ENCODE measurements at places on chromosomes 7 and 10.

GRCh38 chr10:13751191-13751764 lies 164.5 kb downstream of the PRPF18 start:
- no peak overlapping the region for H3K27ac ChIP-seq
- no peaks in the 10 kb centered on the region for H3K36me3 ChIP-seq
- H3K27me3 ChIP-seq, result no peaks in the 10 kb centered on the region
- peaks cover 10% of the 10 kb centered on the region for H3K4me1 ChIP-seq
- DNase-seq, result no peak

DNA sequence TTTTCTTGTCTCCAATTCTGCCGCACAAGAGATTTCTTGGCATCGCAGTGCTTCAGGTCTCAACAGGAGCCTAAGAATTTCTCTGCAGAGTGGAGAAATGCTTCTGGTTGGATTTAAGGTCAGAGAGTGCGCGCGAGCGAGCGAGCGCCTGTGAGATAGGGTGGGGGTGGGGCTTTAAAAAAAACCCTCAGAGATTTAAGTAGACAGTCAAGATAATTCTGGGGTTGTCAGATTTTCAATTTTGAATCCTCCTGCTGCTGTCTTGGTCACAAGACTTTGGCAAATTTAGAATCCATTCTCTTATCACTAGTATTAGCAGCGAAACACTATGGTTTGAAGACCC lies 49.7 kb downstream of the CPEB3 start:
- peak overlapping the region; percentile 97 for H3K4me3 ChIP-seq
- no peaks in the 10 kb centered on the region for H3K27me3 ChIP-seq
- peaks cover 18% of the 10 kb centered on the region for H3K4me1 ChIP-seq
- peak overlapping the region; percentile 61 for H3K27ac ChIP-seq
- DNase-seq, result peak; percentile 52

GRCh38 chr7:1331561-1332467 lies 99.1 kb downstream of the UNCX start:
- H3K4me1 ChIP-seq, result no peaks in the 10 kb centered on the region
- no peak overlapping the region for H3K27ac ChIP-seq
- no peak for DNase-seq
- H3K36me3 ChIP-seq, result no peaks in the 10 kb centered on the region

- H3K36me3 ChIP-seq, result peaks cover 20% of the 10 kb centered on the region
- no peaks in the 10 kb centered on the region for H3K27me3 ChIP-seq
- DNase-seq, result no peak
- peaks cover 6% of the 10 kb centered on the region for H3K4me1 ChIP-seq
These were observed 15.2 kb upstream of the PILRB start for GRCh38 chr7:100342765-100343164.

GRCh38 chr7:83143107-83143506 lies 19.6 kb downstream of the PCLO start:
- H3K27ac ChIP-seq, result no peak overlapping the region
- no peaks in the 10 kb centered on the region for H3K4me1 ChIP-seq
- DNase-seq, result no peak
- H3K36me3 ChIP-seq, result no peaks in the 10 kb centered on the region
- no peaks in the 10 kb centered on the region for H3K27me3 ChIP-seq

DNA sequence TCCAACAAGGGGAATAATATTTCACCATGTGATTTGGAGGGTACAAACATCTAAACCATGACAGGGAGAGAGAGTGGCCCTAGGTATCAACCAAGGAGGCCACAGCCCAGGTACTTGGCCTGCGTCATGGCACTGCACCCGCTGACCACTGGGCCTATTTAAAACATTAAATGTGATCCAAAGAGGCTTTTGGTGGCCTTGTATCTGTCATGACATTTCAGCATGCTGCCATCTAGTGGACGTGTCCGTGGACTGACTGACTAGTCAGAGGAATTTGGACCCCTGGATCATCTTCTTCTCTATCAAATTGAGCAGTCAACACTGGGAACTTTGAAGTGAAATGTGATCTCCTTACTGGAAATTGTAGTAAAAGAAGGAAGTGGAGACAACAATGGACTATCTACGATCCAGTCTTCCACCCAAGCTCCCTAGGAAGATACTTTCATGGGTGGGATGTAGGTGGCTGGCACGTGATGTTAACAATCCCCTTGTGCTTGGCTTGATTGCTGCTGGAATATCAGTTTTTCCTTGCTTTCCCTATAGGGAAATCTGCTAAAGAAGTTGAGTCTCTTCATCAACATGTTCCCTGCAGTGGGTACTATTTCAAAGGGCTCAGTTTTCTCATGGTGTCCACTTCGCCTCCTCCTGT lies 24.6 kb upstream of the ITGA8 start:
- no peak overlapping the region for H3K4me3 ChIP-seq
- H3K27ac ChIP-seq, result no peak overlapping the region
- peak; percentile 67 for DNase-seq
- H3K4me1 ChIP-seq, result no peaks in the 10 kb centered on the region

GRCh38 chr7:2012044-2012900 lies 220.5 kb downstream of the MAD1L1 start:
- no peaks in the 10 kb centered on the region for H3K27me3 ChIP-seq
- DNase-seq, result no peak

DNA sequence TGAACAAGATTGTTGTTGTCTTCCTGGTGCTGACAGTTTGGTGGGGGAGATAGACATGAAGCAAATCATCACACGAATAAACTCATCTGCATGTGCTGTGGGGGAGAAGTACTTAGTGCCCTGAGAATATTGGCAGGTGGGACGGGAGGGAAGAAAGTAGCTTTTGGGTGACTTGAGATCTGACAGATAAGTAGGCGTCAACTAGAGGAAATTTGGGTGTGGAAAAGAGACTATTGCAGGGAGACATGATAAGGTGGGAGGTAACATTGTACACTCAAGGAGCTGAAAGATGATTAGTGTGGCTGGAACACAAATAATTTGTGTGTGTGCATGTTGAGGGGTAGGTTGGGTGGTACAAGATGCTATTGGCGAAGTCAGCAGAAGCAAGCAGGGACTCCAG lies 30.1 kb downstream of the CNNM2 start:
- DNase-seq, result no peak
- no peak overlapping the region for H3K27ac ChIP-seq
- no peaks in the 10 kb centered on the region for H3K4me1 ChIP-seq
- H3K36me3 ChIP-seq, result no peaks in the 10 kb centered on the region
- no peaks in the 10 kb centered on the region for H3K27me3 ChIP-seq

DNA sequence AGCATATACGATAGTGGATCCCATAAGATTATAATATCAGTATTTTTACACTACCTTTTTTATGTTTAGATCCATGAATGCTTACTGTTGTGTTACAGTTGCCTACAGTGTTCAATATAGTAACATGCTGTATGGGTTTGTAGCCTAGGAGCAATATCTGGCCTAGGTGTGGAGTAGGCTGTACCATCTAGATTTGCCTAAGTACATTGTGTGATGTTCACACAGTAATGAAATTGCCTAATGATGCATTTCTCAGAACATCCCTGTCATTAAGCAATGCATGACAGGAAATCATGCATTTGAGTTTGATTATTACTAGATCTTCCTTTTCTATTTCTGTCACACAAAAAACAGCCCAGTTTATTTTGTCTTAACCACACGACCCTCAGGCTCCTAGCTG lies 14.5 kb downstream of the CBX3 start:
- H3K27ac ChIP-seq, result no peak overlapping the region
- H3K4me3 ChIP-seq, result no peak overlapping the region
- no peaks in the 10 kb centered on the region for H3K27me3 ChIP-seq
- no peak for DNase-seq
- H3K36me3 ChIP-seq, result peaks cover 21% of the 10 kb centered on the region
- H3K4me1 ChIP-seq, result no peaks in the 10 kb centered on the region

- no peaks in the 10 kb centered on the region for H3K36me3 ChIP-seq
- H3K27ac ChIP-seq, result no peak overlapping the region
- no peak overlapping the region for H3K4me3 ChIP-seq
- no peak for DNase-seq
These were observed 14.8 kb upstream of the PRKAG2 start for GRCh38 chr7:151891753-151892152.

- no peaks in the 10 kb centered on the region for H3K27me3 ChIP-seq
- DNase-seq, result peak; percentile 48
- H3K27ac ChIP-seq, result no peak overlapping the region
- H3K4me3 ChIP-seq, result peak overlapping the region; percentile 20
- H3K4me1 ChIP-seq, result peaks cover 23% of the 10 kb centered on the region
- H3K36me3 ChIP-seq, result no peaks in the 10 kb centered on the region
These were observed 254.5 kb upstream of the BMPER start for GRCh38 chr7:33650828-33651227.

DNA sequence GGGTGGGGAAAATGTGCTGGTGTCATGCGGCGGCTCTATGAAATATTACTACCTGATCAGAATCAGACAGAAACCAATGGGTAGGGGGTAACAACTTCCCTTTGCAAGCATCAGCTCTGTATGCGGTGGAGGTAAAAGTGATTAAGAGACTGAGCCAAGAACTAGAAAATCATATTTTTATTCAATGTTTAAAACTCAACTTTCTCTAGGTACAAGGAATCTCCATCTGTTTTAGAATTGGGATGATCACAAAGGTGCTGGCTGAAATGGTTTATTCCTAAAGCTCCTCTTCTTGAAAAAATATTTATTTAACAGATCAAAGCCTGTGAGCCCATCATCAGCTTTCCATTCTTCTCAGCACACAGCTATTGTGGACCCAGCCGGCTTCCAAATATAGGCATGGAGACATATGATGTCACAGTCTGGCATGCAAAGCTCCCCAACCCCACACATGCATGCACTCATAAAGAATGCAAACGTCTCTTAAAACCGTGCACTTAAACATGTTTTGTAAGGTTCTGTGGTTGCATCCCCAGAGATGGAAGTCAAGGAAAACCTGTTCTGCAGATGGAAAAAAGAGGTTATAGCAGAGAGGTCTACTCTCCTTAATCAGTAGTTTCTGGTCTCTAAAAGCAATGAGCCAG lies 126.0 kb downstream of the SKIDA1 start:
- H3K4me3 ChIP-seq, result no peak overlapping the region
- peak; percentile 91 for DNase-seq
- peaks cover 23% of the 10 kb centered on the region for H3K4me1 ChIP-seq
- no peaks in the 10 kb centered on the region for H3K36me3 ChIP-seq

DNA sequence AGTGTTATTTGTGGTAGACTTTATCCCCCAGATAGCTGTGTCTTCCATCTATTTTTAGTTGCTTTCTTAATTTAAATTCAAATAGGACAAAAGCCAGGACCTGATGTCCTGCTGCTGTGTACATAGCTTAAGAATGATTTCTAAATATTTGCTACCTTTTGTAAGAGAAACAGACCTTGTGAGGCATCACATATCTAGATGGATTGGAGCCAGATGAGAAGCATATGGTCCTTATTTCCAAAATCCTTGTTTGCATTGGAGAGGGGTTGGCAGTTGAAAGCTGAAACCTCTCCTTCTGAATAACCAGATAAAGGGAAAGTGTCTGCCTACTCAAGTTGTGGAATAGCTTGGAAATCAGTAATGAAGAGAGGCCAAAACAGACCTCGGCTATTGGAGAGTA lies 50.7 kb upstream of the AMPH start:
- H3K36me3 ChIP-seq, result no peaks in the 10 kb centered on the region
- no peak overlapping the region for H3K4me3 ChIP-seq
- peak; percentile 18 for DNase-seq
- peaks cover 7% of the 10 kb centered on the region for H3K4me1 ChIP-seq
- H3K27ac ChIP-seq, result no peak overlapping the region

GRCh38 chr7:124996778-124997177 lies 67.2 kb upstream of the POT1 start:
- H3K27me3 ChIP-seq, result no peaks in the 10 kb centered on the region
- DNase-seq, result peak; percentile 46
- H3K4me1 ChIP-seq, result peaks cover 16% of the 10 kb centered on the region
- H3K36me3 ChIP-seq, result no peaks in the 10 kb centered on the region
- H3K4me3 ChIP-seq, result no peak overlapping the region

- no peaks in the 10 kb centered on the region for H3K36me3 ChIP-seq
- H3K27me3 ChIP-seq, result 0 out of 2 replicates have a peak, but pooled peaks cover 6% of the 10 kb centered on the region
- no peak for DNase-seq
- H3K4me3 ChIP-seq, result no peak overlapping the region
- H3K27ac ChIP-seq, result no peak overlapping the region
These were observed 76.5 kb downstream of the OR13A1 start for GRCh38 chr10:45238896-45239295.

DNA sequence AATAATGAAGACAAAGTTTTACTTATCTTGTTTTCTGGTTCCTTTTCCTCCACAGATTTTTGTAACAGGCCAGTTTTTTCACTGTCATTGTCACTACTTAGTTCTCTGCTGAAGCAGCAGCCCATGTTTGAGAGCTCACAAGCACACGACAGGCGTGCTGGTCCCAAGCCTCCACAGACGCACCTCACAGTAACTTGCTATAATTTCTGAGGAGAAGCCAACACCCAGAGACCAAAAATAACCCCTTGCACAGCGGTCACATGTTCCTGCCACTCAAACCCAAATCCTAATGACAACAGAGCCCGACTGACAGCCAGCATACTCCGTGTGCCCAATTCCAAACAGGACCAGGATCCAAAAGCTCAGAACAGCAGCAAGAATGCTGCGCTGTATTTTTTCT lies 58.5 kb downstream of the LARP4B start:
- 0 out of 2 replicates have a peak, but pooled peaks cover 4% of the 10 kb centered on the region for H3K36me3 ChIP-seq
- H3K27ac ChIP-seq, result no peak overlapping the region
- no peak overlapping the region for H3K4me3 ChIP-seq
- 0 out of 2 replicates have a peak, but pooled peaks cover 8% of the 10 kb centered on the region for H3K4me1 ChIP-seq
- no peak for DNase-seq
- no peaks in the 10 kb centered on the region for H3K27me3 ChIP-seq

DNA sequence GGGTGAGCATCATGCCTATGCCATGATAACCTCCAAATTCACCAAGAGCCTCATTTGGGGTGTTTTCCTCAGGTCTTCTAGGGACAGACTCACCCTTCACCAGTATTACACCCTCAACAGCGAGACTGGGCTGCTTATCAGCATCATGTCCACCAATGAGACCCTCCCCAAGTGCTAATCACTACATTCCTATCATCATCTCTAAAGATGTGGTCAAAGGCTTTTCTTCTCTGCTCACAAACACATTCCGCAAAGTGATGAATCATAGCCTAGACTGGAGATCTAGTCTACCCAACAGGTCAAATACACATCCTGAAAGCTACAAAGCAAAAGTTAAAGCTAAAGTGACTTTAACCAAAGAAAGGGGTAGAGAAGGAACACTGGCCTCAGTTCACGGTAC lies 75.3 kb upstream of the C7orf33 start:
- H3K27ac ChIP-seq, result no peak overlapping the region
- H3K4me1 ChIP-seq, result no peaks in the 10 kb centered on the region
- H3K36me3 ChIP-seq, result no peaks in the 10 kb centered on the region
- 0 out of 2 replicates have a peak, but pooled peaks cover 4% of the 10 kb centered on the region for H3K27me3 ChIP-seq
- no peak overlapping the region for H3K4me3 ChIP-seq
- no peak for DNase-seq

Data from GM23248 (cell line).